ENCODE measurements at places on chromosomes 12 and 14.
A peak's percentile ranks its signal among the peaks of the same experiment; 100 is the strongest.

DNA sequence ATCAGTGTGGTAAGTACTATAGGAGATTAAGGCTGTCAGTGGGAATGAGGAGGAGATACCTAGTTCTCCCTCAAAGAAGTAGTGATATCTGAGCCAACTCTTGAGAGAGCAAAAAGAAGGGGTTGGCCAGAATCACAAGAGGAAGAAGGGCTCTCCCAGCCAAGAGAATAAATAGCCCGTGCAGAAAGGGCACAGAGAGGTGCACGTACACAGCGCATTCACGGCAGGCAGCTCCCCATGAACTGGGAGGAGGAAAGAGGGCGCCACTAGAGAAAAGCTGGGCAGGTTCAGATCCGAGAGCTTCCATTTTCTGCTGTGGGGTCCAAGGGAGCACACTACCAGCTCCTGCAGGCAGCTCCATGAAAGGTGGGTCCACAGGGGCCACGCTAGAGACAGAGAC is 59.9 kb downstream of the PPP2R5E start:
- DNase-seq, result no peak

DNA sequence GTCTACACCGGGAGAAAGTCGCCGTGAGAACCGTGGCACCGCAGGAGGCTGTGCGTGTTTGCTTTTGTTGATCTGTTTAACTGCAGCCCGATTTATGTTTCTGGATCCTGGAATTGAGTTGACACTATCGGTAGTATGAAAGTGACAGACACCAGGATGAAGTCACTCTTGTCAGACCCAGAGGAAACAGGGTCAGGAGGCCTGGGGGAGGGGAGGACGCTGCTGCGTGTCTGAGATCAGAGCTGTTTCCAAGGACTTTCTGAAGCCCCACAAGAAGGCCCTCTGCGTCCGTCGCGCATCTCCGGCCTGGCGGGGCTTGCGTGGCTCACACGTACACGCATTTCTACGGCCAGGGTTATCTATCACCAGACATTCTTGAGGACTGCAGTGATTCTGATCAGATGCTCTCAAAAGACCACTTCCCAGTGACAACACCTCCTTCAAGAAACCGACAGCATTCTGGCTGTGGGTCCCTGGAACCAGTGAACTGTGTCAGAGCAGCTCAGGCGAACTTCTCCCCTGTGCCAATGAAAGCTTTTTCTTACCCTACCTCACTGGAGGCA is 263.4 kb downstream of the ADGRD1 start:
- DNase-seq, result no peak

DNA sequence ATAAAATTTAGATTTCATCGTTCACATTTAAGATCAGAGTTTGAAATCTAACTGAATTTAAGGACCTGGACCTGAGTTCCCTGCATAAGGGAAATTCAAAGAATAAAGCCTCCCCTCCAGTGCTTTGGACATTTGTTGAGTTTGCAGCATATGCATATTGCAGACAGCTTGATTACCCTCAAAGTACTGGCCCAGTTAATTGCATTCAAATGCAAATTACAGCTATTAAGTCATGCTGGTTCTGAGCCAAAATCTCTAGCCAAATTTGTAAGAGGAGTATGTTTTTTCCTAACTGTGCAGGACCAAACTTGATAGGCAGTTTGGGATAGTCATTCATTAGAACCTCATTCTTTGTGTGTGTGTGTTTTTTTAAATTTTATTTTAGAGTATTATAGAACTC is 9.1 kb upstream of the KIF21A start:
- no peak for DNase-seq

DNA sequence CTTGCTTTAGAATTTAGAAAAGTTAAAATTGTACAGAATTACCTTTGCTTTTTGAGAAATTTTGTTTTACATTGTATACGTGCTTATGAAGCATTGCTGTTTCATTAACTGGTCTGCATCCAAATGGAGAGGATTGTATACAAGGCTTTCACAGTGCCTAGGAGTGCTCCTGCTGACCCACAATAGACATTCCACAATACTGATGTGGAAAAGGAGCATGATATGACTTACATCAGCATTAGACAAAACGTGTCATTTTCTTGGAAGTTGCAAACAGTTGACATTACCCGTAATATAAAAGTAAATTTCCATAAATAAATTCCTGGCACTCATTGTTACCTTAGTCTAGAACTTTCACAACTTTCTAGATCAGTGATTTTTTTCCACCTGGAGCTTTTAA is 1.9 kb downstream of the PRKD1 start:
- no peak for DNase-seq

DNA sequence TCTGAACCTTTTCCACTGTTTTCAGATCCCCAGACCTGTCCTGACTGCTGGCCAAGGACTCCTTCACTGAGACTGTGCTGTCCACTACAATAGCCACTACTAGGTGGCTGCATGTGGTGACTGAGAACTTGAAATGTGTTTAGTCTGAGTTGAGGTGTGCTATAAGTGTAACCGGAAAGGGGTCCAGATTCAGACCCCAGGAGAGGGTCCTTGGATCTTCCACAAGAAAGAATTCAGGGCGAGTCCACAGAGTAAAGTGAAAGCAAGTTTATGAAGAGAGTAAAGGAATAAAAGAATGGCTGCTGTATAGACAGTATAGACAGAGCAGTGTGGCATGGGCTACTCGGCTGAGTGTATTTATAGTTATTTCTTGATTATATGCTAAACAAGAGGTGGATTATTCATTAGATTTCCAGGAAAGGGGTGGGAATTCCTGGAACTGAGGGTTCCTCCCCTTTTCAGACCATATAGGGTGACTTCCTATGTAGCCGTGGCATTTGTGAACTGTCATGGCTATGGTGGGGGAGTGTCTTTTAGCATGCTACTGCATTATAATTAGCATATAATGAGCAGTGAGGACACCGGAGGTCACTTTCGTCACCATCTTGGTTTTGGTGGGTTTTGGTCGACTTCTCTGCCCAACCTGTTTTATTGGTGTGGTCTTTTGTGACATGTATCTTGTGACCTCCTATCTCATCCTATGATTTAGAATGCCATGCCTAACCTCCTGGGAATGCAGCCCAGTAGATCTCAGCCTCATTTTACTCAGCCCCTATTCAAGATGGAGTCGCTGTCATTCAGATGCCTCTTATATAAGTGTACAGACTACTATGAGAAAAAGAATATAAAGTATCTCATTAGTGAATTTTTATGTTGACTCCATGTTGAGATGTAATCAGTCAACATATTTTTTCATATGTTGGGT is 70.0 kb upstream of the SRSF5 start:
- DNase-seq, result peak; percentile 26

DNA sequence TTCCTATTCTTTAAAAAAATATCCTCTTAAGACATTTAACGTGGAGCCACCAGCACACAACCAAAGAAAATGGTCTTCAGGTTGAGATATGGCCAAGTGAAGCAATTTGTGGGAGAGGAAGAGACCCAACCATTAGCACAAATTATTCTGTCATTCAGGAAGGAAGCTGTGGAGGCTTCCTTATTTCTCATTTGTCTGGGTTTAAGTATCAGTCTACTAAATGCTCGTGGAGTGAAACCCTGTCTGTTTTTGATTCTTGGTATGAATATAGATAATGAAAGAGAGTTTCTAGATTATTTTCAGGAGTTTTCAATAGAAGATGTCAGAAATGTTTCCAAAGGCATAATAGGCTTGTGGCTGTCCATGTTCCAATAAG is 125.1 kb downstream of the GPR65 start:
- DNase-seq, result no peak

DNA sequence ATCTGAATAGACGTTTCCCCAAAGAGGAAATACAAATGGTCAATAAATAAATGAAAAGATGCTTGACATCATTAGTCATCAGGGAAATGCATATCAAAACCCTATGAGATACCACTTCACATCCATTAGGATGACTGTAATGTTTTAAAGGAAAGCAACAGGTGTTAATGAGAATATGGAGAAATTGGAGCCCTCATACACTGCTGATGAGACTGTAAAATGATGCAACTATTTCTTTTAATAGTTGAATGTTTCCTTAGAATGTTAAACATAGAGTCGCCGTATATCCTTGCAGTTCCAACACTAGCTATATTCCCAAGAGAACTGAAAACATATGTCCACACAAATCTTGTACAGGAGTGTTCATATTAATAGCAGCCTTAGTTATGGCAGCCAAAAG is 133.2 kb downstream of the SLC38A4 start:
- no peak for DNase-seq

GRCh38 chr12:76186131-76186906 is 101.8 kb upstream of the NAP1L1 start:
- no peak for DNase-seq

- DNase-seq, result no peak
Measured at GRCh38 chr14:89750281-89750755, 204.2 kb downstream of the EFCAB11 start.

- DNase-seq, result no peak
Measured at GRCh38 chr12:43333644-43334043, 218.4 kb downstream of the ADAMTS20 start.

- no peak for DNase-seq
Measured at GRCh38 chr14:80087411-80087810, 123.9 kb downstream of the DIO2 start.

DNA sequence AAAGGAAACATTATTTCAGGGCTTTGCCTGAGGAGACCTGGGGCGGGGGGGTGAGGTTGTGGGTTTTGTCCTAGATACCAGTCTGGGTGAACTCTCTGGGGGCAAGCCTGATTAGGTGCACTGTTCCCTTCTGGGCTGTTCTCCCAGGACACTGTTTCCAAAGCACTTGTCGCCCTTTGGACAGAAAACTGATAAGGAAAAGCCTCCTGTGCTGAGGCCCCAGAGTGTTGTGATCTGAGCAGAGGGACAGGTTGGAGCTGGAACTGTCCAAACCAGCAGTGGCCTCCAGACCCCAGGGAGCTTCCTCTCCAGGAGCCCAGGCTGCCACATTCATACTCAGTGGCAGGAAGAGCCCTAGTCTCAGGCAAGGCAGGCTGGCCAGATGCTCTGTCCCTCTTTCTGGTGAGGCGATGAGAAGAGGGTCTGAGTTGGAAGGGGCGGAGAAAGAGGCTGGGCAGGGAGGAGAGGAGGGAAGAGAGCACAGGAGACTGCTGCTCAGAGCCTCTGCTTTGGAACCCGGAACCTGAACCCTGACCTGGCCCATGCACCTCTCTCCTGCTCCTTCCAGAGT is 1.9 kb downstream of the GALNT16 start:
- no peak for DNase-seq
